ENCODE measurements at places on chromosomes 11 and 22. TPM values are rescaled to one million over a fixed set of nuclear protein-coding genes. Genes with fewer than 3 reads are reported as not detected.

PNPLA5 gene
- not detected for polyA plus RNA-seq

PRG2 gene
- polyA plus RNA-seq = 0.16 TPM

SEC14L6 gene
- polyA plus RNA-seq = 0.20 TPM

RIN1 gene
- 1.6 TPM for polyA plus RNA-seq

OR5A1 gene
- polyA plus RNA-seq = not detected

FREY1 gene
- 0.18 TPM for polyA plus RNA-seq

SLC22A9 gene
- not detected for polyA plus RNA-seq

TMPRSS6 gene
- polyA plus RNA-seq = not detected

MYRF gene
- polyA plus RNA-seq = 0.70 TPM

PGA5 gene
- polyA plus RNA-seq = 3.6 TPM

OVCH2 gene
- not detected for polyA plus RNA-seq

SYT12 gene
- polyA plus RNA-seq = 0.18 TPM

All from right cardiac atrium (tissue), 5 donors.